A549 treated with dexamethasone at 1 μM for 4 hours (cell line): ENCODE measurements at places on chromosomes 1 and 21. TPM values are rescaled to one million over a fixed set of nuclear protein-coding genes. Genes with fewer than 3 reads are reported as not detected.

The OR2T29 gene
- total RNA-seq: not detected in 5 replicates

The TMEM269 gene
- 0.05 to 0.11 TPM (median 0.08 TPM) in 5 replicates for total RNA-seq

The FCER1G gene
- total RNA-seq: 0.23 to 0.34 TPM (median 0.25 TPM) in 3 of 5 replicates, not detected in the others

The EPHA10 gene
- total RNA-seq: 0.98 to 2.3 TPM (median 1.2 TPM) in 5 replicates

The S100A5 gene
- 0.50 to 1.9 TPM (median 0.75 TPM) in 5 replicates for total RNA-seq

The DIPK1A gene
- total RNA-seq: 7.6 to 9.5 TPM (median 8.9 TPM) in 5 replicates

The PADI1 gene
- total RNA-seq: 0.79 to 1.7 TPM (median 0.99 TPM) in 5 replicates

The RUNX3 gene
- total RNA-seq: 3.9 to 9.0 TPM (median 6.8 TPM) in 5 replicates

The PDZK1 gene
- total RNA-seq: 0.80 to 1.5 TPM (median 1.1 TPM) in 5 replicates

The CRNN gene
- not detected in 5 replicates for total RNA-seq

The NOS1AP gene
- total RNA-seq: 0.14 to 0.40 TPM (median 0.27 TPM) in 5 replicates

The NEGR1 gene
- total RNA-seq: not detected in 5 replicates

The DIP2A gene
- total RNA-seq: 7.3 to 13.2 TPM (median 12.1 TPM) in 5 replicates

The EXTL1 gene
- 0.05 TPM in 1 of 5 replicates, not detected in the others for total RNA-seq

The STYXL2 gene
- not detected in 5 replicates for total RNA-seq

The TMEM52 gene
- total RNA-seq: 0.63 to 1.1 TPM (median 0.86 TPM) in 5 replicates

The GJB3 gene
- 10.9 to 20.9 TPM (median 15.7 TPM) in 5 replicates for total RNA-seq

The PPFIA4 gene
- total RNA-seq: 0.13 to 0.42 TPM (median 0.34 TPM) in 5 replicates

The RAB3B gene
- total RNA-seq: 5.4 to 8.9 TPM (median 7.4 TPM) in 5 replicates

The OR2C3 gene
- total RNA-seq: not detected in 5 replicates

The KRTAP22-2 gene
- total RNA-seq: not detected in 5 replicates

The RBP7 gene
- total RNA-seq: 4.5 to 6.1 TPM (median 5.4 TPM) in 5 replicates

The GRHL3 gene
- total RNA-seq: 0.89 to 1.2 TPM (median 1.0 TPM) in 5 replicates

The IFI6 gene
- 9.1 to 12.1 TPM (median 10.5 TPM) in 5 replicates for total RNA-seq

The S100A7 gene
- not detected in 5 replicates for total RNA-seq

The SLC2A5 gene
- 0.35 to 1.1 TPM (median 0.52 TPM) in 5 replicates for total RNA-seq

The OBSCN gene
- total RNA-seq: 2.2 to 6.7 TPM (median 4.3 TPM) in 5 replicates

The ALX3 gene
- total RNA-seq: not detected in 5 replicates

The SPOCD1 gene
- total RNA-seq: 2.8 to 4.4 TPM (median 3.9 TPM) in 5 replicates

The CLEC20A gene
- total RNA-seq: not detected in 5 replicates

The PLA2G2F gene
- total RNA-seq: not detected in 5 replicates

The NBL1 gene
- 39.3 to 69.3 TPM (median 64.9 TPM) in 5 replicates for total RNA-seq

The TMPRSS3 gene
- 0.09 to 0.53 TPM (median 0.21 TPM) in 5 replicates for total RNA-seq

The SOAT1 gene
- 19.2 to 40.2 TPM (median 34.9 TPM) in 5 replicates for total RNA-seq

The ASCL5 gene
- 0.09 to 0.13 TPM (median 0.11 TPM) in 5 replicates for total RNA-seq

The PTCH2 gene
- total RNA-seq: 0.12 to 0.26 TPM (median 0.17 TPM) in 5 replicates

The KCNH1 gene
- total RNA-seq: 2.1 to 2.6 TPM (median 2.1 TPM) in 5 replicates

The C1QB gene
- total RNA-seq: not detected in 5 replicates

The MAD2L2 gene
- 39.7 to 47.2 TPM (median 45.9 TPM) in 5 replicates for total RNA-seq

The GORAB gene
- 4.5 to 7.7 TPM (median 6.7 TPM) in 5 replicates for total RNA-seq

The ANKRD34A gene
- total RNA-seq: 0.24 to 0.47 TPM (median 0.35 TPM) in 5 replicates

The OR2T33 gene
- not detected in 5 replicates for total RNA-seq

The IGSF3 gene
- total RNA-seq: 13.2 to 19.3 TPM (median 18.6 TPM) in 5 replicates

The FCN3 gene
- not detected in 5 replicates for total RNA-seq

The PTAFR gene
- total RNA-seq: 0.09 to 0.24 TPM (median 0.09 TPM) in 5 replicates
